Stimulated activated CD8-positive, alpha-beta memory T cell treated with anti-CD3 and anti-CD28 coated beads, Interleukin-7, amount 100 ng/mL, for 4 hours (primary cell): ENCODE measurements at places on chromosomes 3 and 15.

- no peak for DNase-seq
Observed at GRCh38 chr3:102736975-102737304, 302.1 kb downstream of the ZPLD1 start.

DNA sequence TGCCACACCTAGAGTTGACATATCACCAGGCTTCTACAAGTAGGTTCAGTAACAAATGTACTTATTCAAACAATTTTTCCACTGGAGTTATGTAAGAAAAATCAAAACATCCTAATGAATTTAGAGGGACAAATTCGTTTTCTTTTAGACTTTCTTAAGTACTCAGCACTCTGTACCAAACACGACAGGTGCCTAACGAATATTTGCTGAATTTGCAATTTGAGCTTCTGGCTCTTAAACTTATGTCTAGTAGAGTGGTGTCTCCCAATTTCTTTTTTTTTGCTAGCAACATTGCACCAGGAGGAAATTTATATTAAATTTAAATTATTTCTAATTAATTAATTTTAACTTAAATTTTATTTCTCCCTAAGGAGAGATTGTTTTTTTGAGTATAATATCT lies 397.0 kb downstream of the CNTN3 start:
- DNase-seq = no peak

DNA sequence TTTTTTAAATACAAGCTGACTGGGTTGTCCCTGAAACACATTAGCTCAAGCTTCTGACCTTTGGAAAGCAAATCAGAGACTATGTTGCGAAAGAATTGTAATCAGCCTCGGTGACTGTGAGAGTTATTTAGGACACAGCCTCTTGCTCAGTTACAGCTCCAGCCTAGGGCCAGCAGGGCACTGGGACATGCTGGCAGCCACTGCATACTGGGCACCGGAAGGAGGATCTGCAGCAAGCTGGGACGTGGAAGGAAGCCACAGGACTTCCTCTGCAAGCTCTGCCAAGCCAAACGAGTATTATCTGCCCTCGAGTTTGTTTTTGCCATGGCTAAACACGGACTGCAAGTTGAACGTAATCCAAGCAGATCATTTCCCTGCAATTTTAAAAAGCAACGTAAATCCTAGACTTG lies 24.4 kb upstream of the COPG1 start:
- no peak for DNase-seq

DNA sequence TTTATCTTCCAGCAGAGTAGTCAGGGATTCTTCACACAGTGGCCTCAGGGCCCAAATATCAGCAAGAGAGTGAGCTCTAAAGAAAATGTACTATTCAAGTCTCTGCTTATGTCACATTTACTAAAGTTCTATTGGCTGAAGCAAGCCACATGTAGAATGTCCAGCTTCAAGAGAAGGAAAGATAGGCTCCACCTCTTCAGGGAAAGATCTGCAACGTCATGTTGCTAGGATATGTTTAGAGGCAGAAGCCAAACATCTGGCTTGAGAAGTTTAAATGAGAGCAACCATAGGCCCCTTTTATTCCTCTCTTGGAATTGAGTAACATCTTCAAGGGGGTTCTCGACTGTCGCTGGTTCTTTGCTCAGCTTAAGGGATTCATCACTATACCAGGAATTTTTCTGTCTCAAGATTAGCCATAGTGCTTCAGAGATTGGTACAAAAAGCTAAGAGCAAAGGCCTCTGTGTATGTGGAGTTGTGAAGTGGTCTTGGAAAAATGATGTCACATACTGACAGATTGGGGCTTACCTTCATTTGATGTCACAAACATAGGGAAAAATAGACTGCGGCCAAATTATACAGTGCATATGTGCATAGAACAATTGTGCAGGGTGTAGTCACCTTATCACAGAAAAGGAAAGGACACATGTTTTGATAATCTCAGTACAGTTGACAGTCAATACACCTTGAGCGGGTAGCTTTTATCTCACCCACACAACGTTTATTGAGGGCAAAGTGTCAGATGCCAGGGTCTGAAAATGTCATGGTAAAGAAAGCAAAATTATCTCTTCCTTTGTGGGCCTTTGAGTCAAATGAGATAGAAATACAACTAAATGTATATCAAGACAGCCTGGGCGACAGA lies 11.3 kb upstream of the THRB start:
- no peak for DNase-seq
